NCI-H524 (cell line): ENCODE measurements at places on chromosomes 1 and 21.
A peak's percentile ranks its signal among the peaks of the same experiment; 100 is the strongest.

GRCh38 chr1:61851235-61851634 lies 109.0 kb downstream of the PATJ start:
- DNase-seq = no peak

- no peak for DNase-seq
These were observed 10.5 kb upstream of the TARS2 start for GRCh38 chr1:150476754-150477153.

DNA sequence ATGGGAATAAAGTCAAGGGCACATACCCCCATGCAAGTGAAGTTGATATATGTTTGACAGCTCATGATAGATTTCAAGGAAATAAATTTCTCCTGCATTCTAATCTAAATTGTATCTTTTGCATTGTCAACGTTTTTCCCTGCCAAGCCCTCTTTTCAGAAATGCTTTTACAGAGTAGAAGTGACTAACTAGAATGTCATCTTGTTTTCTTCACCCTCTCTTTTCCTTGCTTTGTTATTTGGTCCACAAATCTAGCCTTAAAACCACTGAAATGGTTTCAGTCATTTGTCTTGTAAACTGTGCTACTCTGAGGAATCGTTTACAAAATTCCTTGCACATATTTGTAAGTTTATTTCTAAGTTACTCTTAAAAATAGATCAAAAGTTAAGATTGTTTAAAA lies 600.8 kb upstream of the CXADR start:
- DNase-seq = no peak

GRCh38 chr1:197440715-197441114 lies 172.7 kb downstream of the CRB1 start:
- no peak for DNase-seq

- no peak for DNase-seq
These were observed 94.6 kb downstream of the ATP6V1G3 start for GRCh38 chr1:198445872-198446271.

- no peak for DNase-seq
These were observed 1.7 kb downstream of the KLHDC8A start for GRCh38 chr1:205355075-205355453.

- no peak for DNase-seq
These were observed 11.7 kb downstream of the ATF3 start for GRCh38 chr1:212620293-212620692.

GRCh38 chr1:18174037-18174436 lies 66.4 kb downstream of the IGSF21 start:
- no peak for DNase-seq

DNA sequence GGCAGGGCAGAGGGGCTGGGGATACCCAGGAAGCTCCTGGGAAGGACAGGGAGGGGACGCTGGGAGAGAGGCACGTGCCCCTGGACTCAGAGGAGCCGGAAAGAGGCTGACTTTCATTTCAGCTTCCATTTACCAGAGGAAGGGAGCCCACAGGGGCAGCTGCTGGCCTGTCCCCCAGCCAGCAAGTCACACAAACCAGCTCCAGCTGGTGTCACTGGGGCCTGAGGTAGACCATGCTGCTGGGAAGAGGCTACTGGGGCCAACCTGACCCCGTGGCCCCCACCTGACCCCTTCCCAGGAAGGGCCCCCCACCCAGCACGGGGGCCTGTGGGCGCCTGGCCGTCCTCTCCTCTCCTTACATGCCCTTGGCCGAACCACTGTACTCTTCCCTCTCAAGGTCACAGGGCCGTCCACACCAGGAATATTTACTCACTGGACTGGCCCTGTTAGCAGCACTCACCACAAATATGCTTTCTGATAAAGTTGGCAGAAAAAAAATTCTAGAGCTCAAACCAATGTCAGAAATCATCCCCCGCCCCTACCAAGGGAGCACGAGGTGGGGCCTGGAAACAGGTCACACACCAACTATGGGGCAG lies 110.5 kb downstream of the CASZ1 start:
- peak; percentile 21 for DNase-seq

- DNase-seq = peak; percentile 90
These were observed 28.4 kb downstream of the TMCC2 start for GRCh38 chr1:205255941-205256780.

- no peak for DNase-seq
These were observed 35.1 kb downstream of the CACNA1S start for GRCh38 chr1:201077116-201077515.

GRCh38 chr1:168466092-168466713 lies 77.6 kb downstream of the XCL2 start:
- peak; percentile 74 for DNase-seq

- no peak for DNase-seq
These were observed 8.2 kb upstream of the MIXL1 start for GRCh38 chr1:226215239-226215638.

- peak; percentile 67 for DNase-seq
These were observed 61.1 kb downstream of the XCL1 start for GRCh38 chr1:168637350-168637991.

- peak; percentile 77 for DNase-seq
These were observed 2.1 kb downstream of the SIPA1L2 start for GRCh38 chr1:232627645-232628334.

- peak; percentile 49 for DNase-seq
These were observed 19.5 kb downstream of the INKA2 start for GRCh38 chr1:111719674-111720132.

DNA sequence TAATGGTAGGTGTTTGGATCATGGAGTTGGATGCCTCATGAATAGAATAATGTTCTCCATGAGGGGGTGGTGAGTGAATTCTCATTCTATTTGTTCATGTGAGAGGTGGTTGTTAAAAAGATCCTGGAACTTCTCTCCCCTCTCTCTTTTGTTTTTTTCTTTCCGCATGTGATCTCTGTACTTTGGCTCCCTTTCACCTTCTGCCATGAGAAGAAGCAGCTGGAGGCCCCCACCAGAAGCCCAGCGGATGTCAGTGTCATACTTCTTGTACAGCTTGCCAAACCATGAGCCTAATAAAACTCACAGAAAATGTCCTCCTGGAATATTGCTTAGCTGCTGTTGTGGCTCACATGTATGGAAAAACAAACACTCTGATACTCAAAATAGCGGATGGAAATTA lies 1212.3 kb upstream of the NCAM2 start:
- no peak for DNase-seq

DNA sequence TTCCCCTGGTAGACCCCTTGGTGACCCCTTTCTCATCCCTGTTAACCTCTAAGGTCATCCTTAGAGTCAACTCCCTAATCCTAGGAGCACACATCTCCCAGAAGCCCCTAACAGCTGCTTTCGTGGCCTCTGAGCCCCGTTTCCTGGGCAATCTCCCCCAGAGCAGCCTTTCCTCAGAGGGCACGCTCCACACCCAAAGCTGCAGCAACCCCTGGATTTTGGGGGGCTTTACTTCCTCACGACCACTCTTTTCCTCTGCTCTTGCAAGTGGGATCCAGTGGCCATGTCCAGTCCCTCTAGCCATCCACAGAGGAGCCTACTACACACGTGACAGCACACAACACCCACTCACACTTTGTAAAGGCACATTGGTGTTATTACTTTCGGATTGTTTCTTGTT lies 13.8 kb downstream of the ABCA4 start:
- no peak for DNase-seq

- no peak for DNase-seq
These were observed 42.9 kb downstream of the TNNT2 start for GRCh38 chr1:201334325-201335173.

DNA sequence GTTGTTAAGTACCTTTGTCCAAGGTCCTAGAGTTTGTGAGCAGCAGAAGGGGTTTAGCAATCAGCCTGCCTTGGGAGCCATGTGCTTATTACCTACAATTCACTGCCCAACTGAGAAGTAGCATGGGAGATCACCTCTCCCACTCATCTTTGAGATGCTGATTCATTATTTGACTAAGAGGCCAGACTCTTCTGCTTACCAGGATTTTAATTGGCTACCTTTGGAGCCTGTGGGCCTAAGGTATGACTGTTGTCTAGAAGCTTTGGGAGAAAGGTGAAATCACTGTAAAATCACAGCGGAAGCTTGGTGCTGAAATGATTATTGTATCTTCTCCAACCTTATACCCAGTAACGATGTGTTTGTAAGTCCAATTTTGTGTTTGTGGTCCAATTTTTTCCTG lies 213.4 kb downstream of the ST6GALNAC3 start:
- no peak for DNase-seq

DNA sequence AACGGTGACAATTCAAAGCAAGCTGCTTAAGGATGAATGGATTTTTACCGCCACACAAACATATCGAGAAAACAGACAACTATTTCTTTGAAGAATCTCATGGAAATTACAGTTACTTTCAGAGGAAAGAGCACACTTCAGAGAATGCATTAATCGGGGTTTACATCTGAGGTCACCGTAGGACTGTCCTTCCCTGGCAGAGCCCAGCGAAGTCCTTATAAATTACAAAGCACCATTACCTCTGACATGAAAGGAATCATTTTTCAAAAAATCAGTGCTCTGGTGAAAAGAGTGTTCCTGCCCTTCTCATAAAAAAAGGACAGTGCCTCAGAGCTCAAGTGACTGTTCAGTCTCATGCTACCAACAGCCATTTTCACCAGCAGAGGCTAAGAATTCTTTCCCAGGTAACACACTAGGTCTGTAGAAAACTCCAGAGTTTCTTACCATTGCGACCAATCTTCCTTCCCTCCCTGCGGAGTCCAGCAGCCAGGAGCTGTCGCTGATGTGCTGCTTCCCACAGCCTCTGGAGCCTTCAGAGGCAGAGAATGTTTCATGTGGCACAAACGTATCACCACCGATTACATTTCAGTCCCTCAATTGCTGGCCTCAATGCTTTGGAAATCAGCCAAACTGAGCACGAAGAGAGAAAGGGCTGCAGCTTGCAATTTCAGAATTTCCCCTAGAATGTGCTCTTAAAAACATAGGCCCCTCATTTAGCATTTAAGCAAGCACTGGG lies 75.4 kb downstream of the PLD5 start:
- no peak for DNase-seq

- no peak for DNase-seq
These were observed 184.2 kb downstream of the TRABD2B start for GRCh38 chr1:47812904-47813514.

DNA sequence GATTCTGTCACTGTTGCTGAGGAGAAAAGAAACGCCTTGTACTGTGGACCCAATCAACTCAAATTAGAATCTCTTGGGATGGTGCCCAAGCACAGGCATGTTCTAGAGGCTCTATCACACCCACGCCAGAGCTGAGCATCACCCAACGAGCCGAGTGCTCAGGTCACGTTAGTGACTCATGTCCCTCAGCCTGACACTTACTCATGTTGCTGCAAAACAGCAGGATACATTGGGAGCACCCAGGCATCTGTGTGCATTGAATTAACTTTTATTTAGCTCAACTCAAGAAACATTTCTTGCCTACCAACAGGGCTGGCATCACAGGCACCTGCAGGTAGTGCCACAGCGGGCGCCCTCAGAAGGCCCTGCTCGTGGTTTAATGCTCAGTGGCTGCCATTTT lies 149.8 kb downstream of the ETS2 start:
- DNase-seq = no peak

DNA sequence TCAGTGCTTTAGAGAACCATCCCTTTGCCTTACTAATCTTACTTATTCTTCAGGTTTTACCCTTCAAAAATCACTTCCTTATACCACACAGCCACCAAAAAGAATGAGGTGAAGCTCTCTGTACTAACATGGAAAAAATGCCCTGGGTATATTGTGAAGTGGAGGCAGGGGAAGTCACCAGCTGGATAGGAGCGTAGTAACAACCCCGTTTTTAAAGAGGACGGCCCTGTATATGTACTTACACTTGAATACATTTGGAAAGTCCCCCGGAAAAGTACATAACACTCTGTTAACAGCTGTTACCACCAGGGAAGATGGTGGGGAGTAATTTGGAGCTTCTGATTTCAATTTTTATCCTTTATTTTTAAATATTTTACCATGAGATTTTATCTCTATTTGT lies 28.2 kb upstream of the KHDRBS1 start:
- no peak for DNase-seq

DNA sequence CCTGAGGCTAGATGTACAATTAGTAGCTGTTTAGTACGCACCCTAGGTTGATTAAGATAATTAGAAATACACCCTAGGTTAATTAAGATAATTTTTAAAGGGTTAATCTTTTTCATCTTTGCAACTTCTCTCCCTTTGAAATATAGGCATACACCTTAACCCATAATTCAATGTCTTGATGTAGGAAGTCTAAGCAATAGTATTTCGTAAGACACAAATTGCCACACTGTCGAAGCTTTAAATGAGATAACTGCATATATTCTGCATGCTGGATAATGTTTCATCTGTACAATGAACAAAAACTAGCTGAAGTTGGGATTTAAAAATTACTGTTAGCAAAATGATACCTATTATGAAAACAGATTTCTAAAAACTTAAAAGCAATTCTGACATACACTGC lies 122.9 kb downstream of the EVI5 start:
- DNase-seq = no peak

DNA sequence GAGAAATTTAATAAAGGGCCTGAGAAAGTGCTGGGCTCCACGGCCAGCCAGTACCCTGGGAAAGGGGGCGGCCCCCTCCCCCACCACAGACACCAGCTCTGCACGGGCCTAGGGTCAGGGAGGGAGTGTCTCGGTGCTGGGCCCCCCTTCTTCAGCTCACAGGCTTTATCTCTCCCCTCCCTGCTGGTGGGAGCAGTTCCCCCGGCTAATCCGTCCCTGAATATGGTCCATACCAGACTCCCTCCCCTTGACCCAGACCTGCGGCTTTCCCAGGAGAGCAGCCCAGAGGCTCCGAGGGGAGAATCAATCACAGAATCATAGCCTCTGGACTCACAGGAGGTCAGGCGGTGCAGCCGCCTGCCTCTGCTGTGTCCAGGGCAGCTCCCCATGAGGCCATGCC lies 26.0 kb upstream of the RSPO1 start:
- no peak for DNase-seq

DNA sequence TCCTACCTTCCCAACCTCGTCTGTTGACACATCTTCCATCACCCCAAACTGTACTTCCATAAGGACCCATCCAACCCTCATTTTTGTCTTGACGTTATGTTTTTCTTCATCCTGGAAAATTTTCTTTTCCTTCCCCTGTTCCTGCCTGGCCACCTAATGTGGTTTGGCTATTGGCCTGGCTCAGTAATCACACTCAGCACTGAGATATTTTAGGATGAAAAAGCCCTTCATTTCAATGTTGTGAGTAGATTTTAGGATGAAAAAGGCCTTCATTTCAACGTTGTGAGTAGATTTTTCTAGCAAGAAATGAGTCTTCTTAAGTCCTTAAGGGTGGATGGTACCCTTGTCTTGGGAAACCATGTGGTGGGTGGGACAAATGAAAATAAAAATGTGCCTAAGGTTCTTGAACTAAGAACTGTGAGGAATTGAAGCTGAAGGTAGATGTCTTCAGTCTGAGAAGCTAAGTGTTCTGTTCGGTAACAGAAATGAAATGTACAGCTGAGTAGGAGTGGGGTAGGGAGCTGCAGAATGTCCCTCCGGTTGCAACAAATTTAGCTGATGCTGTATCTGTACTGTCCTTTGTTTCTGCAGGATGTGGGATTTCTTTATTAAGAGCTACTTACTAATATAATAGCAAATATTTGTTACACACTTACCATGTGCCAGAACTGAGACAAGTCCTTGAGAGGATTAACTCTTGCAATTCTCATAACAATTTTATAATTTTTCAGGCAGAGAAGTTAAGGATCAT lies 36.1 kb downstream of the DNTTIP2 start:
- DNase-seq = no peak

- peak; percentile 12 for DNase-seq
These were observed 34.0 kb upstream of the SLC45A3 start for GRCh38 chr1:205714190-205714905.

GRCh38 chr1:160605792-160606479 lies 26.6 kb upstream of the CD84 start:
- no peak for DNase-seq
